ENCODE measurements at places on chromosomes 12 and 14.

- DNase-seq: no peak
Observed at GRCh38 chr14:104107101-104107581, 21.6 kb downstream of the ASPG start.

- DNase-seq: no peak
Observed at GRCh38 chr14:91108941-91109611, 4.8 kb upstream of the DGLUCY start.

DNA sequence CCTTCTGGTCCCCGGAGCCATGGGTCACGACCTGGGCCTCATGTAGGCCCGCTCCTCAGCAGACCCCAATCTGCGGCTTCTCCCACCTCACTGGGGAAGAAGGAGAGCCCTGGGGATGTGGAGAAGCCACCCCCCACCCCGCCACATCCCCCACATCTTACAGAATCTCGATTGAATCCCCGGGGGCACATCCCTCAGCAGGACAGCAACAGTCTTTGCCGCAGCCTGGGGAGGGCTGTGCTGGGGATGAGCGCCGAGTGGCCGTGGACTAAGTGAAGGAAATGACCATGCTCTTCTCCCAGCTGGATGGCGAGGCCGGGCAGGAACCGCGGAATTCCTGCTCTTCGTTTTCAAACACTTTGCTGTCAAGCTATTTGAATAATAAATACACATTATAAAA, 169.0 kb upstream of the RTL1 start:
- no peak for DNase-seq

GRCh38 chr12:43165351-43165750, 386.7 kb downstream of the ADAMTS20 start:
- no peak for DNase-seq

GRCh38 chr14:23362200-23362599, 2.8 kb downstream of the EFS start:
- no peak for DNase-seq

DNA sequence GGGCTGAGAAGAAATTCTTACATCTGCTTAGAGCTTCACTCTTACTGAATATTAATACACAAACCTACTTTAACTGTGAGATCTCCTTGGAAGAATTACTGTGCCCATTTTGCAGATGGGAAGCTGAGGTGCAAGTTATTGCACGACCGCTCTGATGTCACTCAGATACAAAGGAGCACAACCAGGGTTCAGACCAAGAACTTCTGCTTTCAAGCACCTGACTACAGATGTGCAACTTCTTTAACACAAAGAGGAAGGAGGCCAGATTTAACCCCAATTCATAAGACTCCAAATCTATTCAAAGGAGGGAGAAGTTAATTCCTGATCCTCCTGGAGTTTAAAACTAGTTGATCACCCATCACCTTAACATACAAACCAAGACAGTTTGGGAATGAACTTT, 232.6 kb downstream of the VRK1 start:
- no peak for DNase-seq

DNA sequence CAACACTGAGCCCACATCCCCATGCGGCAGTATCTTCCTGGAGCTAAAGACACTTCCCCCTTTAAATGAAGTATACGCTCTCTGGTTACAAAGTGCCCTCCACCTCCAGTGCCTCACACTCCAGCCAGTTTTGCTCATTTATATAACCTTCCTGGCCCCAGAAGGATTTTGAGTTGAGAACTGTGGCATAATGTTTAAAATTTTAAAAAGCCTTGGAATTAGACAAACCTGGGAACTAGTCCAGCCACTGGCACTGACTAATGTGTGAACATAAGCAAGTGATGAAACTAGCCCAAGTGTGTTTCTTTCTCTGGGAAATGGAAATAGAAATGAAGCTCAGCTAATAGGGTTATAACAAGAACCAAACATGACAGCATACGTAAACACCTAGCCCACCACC, 723.7 kb upstream of the USP15 start:
- DNase-seq: no peak

DNA sequence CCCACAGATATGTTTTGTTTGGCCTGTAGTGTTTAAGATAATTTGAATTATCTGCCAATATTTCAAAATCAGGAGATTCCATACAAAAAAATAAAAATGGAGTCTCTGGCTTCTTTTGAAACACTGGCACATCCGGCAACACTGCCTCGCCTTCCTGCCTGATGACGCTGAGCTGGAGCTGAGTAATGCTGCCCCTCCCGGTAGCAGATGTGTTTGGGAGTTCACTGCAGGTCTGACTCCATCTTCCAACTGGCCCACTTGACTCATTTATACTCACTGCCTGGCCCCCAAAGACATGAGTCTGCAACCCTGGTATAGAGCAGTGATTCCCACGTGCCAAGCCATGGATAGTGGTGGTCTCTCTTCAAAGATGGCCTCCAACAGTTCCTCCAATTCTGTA, 7.4 kb downstream of the CIT start:
- DNase-seq: no peak

DNA sequence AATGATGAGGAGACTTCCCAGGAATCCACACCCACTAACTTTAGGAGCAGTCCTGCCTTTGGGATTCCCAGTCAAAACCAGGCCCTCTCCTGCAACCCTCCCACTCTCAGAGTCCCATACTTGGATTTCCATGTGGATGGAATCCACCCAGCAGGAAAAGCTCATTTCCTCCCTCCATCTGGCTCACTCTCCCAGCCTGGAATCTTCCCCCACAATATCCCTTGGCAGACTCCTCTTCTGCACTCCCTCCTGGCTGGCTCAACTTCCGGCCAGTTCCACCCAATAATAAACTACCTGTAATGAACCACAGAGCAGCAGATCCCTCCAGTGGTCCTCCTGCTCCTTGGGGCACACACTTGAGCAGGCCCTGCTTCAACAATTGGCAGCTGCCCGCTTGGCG, 102.8 kb upstream of the EGLN3 start:
- DNase-seq: no peak

GRCh38 chr14:46034305-46034704, 617.3 kb downstream of the RPL10L start:
- no peak for DNase-seq

DNA sequence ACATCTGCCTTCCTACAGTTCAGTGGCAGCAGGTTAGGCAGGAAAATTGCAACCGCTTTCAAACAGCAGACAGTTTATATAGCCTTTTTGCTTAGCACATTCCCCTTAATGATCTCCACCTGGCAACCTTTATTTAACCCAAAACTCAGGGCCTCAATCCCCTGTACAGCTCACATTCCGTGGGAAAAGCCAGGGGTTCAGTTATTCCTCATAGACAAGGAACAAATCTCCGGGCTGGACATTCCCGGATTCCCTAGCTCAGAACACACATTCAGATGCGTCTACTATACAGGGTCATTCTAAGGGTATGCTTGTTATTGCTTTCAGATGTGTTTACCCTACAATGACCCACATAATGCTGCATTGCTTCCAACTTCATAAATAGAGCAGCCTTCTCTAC, 73.8 kb upstream of the DCN start:
- peak; percentile 11 for DNase-seq

- DNase-seq: no peak
Observed at GRCh38 chr12:121794534-121795033, 1.1 kb upstream of the RHOF start.

GRCh38 chr12:27822076-27822712, 42.2 kb upstream of the MANSC4 start:
- no peak for DNase-seq

GRCh38 chr12:60227916-60228315, 632.1 kb downstream of the SLC16A7 start:
- DNase-seq: no peak

GRCh38 chr12:92039046-92039445, 106.6 kb downstream of the BTG1 start:
- no peak for DNase-seq

- no peak for DNase-seq
Observed at GRCh38 chr12:100955139-100955538, 160.6 kb downstream of the ANO4 start.

DNA sequence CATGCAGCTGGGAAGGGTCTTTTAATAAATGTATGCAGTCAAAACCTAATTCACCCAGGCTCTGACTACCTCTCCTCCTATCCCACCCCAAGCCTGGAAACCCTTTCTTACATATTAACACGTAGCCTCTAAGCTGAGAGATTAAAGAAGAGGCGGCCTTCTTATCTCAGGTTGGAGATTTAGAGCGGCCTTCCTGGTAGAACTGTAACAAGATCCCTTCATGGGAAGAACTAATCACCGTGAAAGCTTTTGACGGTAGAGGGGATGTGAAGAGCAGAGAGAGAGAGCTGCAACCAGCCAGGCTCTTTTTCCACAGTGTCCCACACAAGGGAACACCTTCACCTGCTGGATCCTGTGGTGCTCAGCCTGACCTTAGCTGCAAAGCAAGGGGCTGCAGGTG, 367.4 kb downstream of the MED13L start:
- DNase-seq: no peak

- no peak for DNase-seq
Observed at GRCh38 chr12:94174576-94174975, 26.2 kb downstream of the PLXNC1 start.

- DNase-seq: no peak
Observed at GRCh38 chr12:106771425-106771824, 3.1 kb upstream of the RIC8B start.
